ENCODE measurements at places on chromosomes 1 and 21.

- peak; percentile 40 for DNase-seq
Measured at GRCh38 chr1:242524571-242525359, at the start of gene PLD5. TSS of gene PLD5 (minus strand) at chr1:242524697.

DNA sequence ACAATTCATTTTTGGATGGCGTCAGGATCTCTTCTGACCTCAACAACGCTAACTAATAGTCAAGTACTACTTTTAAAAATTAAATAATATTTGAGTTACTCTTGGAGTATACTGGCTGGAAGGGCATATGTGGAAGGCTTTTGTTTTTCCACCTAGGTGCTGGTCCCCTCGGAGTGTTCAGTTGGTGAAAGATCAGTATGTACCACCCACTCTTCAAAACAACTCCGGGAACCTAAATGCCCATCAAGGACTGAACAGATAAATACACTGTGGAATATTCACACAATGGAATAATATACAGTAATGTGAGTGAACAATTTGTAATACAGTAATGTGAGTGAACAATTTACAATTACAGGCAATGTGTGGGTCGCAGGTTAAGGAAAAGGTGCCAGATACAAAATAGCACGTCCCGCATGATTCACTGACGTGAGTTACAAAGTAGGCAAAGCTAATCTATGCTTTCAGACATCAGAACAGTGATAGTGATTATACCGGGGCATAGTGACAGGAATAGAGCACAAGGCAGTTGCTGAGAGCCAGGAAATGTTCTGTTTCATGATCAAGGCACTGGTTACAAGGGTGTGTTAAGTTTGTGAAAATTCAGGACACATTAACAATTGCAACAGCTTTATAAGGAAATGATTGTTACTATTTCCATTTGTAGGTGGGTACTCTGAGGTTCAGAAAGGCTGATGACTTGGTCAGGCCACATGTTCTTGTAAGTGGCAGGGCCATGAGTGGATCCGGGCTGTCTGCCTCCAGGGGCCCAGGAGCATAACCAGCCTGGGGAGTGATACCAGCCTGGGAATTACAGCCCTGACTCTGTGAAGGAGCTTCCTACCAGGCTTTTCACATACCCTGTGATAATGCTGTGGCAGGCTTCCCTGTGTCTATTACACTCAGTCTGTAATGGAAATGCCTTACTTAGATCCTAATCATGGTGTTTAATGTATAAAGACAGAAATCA, 59.3 kb upstream of the ABCD3 start:
- DNase-seq, result no peak

GRCh38 chr1:66739401-66740157, 12.7 kb upstream of the DYNLT5 start:
- DNase-seq, result no peak

GRCh38 chr1:23577056-23578004, 18.0 kb upstream of the ID3 start:
- no peak for DNase-seq

DNA sequence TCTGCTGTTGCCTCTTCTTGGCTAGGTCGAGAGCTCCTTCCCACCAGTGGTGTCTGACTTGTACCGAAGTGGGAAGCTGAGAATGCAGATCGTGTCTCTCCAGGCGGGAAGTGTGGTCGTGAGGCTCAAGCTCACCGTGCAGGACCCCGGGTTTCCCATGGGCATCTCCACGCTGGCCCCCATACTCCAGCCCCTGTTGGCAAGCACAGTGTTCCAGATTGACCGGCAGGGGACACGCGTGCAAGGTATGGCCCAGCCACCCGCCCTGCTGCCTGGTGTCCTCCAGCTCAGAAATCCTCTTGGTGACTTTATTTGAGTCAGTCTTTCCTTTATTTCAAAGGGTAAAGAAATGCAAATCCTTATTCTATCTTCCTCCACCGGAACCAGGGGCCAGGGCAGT, 32.7 kb downstream of the UMODL1 start:
- DNase-seq, result no peak

- DNase-seq, result no peak
Measured at GRCh38 chr1:78069784-78070183, 24.0 kb downstream of the GIPC2 start.

GRCh38 chr1:32746130-32746529, 43.6 kb upstream of the SYNC start:
- DNase-seq, result no peak

GRCh38 chr1:6027591-6027990, 18.1 kb upstream of the KCNAB2 start:
- DNase-seq, result no peak

- no peak for DNase-seq
Measured at GRCh38 chr1:152968248-152968647, 2.2 kb upstream of the SPRR4 start.

GRCh38 chr1:227845519-227845918, 30.0 kb downstream of the PRSS38 start:
- DNase-seq, result no peak

DNA sequence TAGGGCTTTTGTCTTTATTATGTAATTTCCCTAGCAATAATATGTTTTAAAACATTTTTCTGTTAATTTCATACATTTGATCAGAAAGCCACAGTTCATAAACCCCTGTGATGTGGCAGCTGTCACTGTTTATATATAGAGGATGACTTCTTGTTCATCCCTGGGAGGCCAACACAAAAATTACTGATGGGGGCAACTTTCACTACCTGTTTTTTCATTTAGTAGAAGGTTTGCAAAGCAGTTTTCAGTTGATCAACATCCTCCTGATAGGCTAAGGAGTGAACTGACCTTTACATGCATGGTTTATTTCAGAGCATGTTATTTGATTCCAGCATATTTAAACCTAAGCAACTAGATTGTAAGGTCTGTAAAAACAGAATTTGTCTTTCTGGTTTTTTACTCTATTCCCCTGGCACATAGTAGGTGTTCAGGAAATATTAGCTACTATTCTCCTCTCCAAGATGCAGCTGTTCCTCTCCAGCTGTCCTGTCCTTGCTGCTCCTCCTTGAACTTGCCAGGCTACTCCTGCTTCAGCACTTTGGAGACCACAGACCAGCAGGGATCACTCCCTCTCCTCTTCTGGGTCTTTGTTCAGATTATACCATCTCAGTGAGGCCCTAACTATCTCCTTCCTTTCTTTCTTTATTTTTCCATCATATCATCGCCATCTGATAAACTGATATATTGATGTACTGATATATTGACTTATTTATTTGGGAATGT, 54.7 kb downstream of the ROR1 start:
- DNase-seq, result no peak

- no peak for DNase-seq
Measured at GRCh38 chr21:31937303-31937702, 64.5 kb downstream of the HUNK start.

DNA sequence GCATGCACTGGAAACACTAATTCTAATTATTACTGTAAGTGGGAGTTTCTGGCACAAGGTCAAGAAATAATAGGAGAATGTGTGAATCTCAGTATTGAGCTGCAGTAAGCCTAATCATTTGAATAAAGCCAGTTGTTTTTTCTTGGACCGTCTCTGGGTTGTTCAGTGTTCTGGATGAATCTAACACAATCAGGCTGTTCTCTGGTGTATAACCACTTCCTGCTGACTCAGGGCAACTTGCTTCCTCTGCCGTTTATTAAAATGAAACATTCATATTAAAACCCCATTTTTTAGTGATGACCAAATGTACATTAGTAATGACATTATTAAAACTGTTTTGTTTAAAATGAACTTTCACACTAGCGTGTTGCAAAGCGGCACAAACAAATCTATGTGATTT, 273.1 kb upstream of the SNX7 start:
- no peak for DNase-seq

DNA sequence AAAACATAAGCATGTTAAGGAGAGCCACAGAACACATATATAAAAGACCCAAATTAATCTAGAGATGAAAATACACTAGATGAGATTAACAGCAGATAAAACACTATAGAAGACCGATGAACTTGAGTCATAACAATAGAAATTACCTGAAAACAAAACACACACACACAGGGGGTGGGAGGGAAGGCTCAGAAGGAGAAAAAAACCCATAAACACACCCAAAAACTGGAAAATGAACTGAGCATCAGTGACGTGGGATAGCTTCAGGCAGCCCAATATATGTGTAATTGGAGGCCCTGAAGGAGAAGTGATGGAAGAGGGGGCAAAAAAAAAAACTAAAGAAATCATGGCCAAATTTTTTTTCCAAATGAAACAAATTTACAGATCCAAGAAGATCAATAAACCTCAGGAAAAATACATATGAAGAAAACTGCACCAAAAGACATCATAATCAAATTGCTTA, 11.4 kb downstream of the ALDH9A1 start:
- no peak for DNase-seq
